ENCODE measurements at places on chromosomes 16 and 17.
A peak's percentile ranks its signal among the peaks of the same experiment; 100 is the strongest.

DNA sequence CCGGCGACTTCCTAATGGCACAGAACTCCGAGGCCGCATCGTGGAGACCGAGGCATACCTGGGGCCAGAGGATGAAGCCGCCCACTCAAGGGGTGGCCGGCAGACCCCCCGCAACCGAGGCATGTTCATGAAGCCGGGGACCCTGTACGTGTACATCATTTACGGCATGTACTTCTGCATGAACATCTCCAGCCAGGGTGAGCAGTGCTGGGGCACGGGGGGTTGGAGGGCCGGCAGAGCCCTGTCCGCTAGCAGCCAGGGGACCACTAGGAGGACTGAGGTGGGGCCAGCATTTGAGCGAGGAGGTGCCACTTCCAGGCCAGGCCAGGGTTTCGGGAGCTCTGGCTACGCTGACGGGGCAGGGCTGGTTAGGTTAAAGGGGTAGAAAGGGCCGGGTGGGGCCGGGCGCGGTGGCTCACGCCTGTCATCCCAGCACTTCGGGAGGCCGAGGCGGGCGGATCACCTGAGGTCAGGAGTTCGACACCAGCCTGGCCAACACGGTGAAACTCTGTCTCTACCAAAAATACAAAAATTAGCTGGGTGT lies 5.1 kb downstream of the MPG start:
- DNase-seq: no peak

DNA sequence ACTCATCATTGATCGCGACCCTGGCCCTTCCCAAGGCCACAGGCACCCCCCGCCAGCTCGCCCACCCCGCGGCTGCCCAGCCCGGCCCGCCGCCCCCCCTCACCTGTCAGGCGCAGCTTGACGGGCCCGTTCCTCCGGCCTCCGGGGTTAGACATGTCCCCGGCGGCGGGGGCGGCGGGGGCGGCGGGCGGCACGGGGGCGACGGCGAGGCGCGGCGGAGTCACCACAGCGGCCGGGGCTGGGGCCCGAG lies 456 bp downstream of the SMURF2 start:
- DNase-seq: no peak

- DNase-seq: no peak
Observed at GRCh38 chr16:25966172-25967097, 274.7 kb downstream of the HS3ST4 start.

DNA sequence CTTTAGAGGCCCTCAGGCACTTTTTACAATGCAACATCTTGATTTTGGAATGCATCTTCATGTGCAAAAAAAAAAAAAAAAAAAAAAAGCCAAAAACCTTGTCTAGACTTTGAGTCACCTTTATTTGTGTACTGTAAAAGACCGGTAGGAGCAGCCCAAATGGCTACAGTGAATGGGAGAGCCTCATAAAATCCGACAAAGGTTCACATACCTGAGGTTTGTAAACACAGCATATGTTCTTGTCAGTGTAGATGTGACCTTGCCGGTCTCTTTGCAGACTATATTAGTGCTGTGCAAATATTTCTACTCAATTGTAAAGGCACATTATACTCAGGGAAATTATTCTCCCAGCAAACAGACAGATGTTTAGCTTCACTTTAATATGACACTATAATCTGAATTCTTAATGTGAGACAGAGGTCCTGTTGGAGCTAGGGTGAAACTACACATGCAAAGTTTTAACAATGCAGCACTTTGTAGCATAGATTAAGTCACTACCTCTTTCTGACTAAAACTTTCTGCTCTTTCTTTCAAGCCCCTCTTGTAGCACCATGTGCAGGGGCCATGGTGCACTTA lies 211.3 kb downstream of the CA10 start:
- no peak for DNase-seq

DNA sequence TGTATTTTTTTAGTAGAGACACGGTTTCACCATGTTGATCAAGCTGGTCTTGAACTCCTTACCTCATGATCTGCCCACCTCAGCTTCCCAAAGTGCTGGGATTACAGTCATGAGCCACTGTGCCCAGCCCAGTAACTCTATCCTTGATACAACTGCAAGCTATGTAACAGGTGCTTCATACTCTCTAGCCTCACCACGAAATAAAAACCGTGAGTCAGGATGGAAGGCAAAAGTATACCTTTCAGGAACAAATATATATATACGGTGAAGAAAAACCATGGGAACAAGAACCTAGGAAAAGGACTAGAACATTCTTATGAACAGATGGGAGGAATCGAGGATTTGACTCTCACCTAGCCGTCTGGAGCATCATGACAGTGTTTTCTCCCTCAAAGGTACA lies 9.6 kb upstream of the FBF1 start:
- no peak for DNase-seq

DNA sequence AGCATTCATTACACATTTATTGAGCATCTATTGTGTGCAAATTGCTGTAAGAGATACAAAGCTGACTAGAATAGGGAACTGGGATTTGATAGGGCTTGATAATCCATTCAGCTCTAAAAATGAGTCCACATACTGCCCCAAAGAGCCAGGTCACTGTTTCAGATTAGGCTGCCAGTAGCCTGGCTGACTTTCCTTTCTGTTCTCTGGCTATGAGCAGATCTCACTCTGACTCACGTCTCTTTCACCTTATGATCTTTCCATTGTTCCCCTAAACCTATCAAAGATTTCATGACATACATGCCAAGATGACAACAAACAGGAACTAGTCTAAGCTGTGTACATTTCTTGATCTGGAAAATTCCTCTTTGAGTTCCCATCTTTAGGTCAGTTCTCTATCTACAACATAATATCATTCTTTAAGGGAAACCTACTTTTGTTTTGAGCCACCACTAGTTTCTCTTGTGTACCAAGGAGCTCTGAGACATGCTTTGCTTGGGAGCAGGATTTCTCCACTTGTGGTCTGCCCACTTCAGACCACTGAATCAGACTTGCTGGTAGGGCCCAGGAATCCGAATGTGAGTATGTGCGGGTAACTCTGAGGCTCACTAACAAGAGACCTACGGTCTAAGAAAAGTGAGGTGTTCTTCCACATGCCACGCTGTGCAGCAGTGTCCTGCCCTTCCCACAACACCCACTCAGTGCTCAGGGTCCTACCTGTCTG lies 40.9 kb upstream of the ICAM2 start:
- DNase-seq: no peak

GRCh38 chr17:42579794-42580551 lies 2.4 kb upstream of the PSMC3IP start:
- DNase-seq: no peak

DNA sequence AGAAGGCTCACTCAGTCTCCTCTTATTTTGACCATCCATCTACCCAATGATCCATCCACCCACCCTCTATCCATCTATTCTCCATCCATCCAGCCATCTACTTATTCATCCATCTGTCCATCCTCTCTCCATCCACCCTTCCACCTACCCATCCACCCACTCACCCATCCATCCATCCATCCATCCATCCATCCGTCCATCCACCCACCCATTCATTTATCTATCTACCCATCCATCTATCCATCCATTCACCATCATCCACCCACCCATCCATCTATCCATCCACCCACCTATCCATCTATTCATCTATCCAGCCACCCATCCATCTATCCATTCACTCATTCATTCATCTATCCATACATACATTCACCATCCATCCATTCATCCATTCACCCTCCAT lies 45.8 kb upstream of the PLCG2 start:
- DNase-seq: no peak

- no peak for DNase-seq
Observed at GRCh38 chr16:75116081-75116910, at the start of gene LDHD. LDHD (minus strand) TSS chr16:75116780; CDS start chr16:75116720, 60 bp downstream.

DNA sequence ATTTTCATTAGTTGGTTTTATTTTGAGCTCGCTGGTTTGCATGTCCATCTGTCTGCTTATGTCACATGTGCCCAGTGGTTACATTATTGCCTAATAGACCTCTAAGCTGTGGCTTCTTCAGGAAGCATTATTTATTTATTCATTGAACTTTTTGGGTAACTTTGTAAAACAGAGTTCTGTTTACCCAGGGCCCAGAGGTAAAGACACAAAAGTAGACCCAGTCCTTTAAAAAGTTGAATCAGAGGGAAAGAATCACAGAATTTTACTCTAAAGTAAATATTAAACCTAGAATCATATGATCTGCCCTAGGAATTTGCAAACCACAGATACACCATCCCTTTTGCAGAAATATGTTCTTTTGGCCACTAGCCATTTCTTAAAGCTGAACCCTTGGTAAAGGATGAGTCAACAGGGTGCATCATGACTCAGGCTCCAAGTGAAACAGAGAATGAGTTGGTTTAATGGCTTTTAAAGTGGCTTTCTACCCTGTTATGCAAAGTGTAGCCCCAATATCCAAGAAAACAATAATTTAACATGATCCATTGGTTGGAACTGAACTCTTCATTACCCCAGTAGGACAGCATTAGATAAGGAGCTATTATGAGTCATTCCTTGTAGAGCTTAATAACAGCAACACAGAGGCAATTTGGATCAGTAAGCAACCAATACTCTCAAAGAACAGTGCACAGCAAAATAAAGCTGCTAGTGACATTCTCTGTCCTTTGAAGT lies 236.3 kb downstream of the KCNJ2 start:
- DNase-seq: no peak

DNA sequence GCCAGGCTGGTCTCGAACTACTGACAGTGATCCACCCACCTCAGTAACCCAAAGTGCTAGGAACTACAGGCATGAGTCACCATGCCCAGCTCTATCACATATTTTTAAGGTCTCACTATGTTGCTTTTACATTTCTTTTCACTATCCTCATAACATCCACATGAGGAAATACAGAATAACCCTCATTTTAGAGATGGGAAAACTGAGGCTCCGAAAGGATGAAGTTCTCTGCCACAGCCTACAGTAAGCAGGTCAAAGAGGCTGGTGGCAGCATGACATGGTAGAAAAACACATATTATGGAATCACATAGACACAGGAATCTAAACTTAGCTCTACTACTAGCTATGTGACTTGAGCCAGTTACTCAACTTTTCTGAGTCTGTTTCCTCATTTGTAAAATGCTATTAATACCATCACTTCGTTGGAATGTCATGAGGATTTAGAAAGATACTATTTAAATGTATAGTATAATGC lies 32.2 kb downstream of the APPBP2 start:
- DNase-seq: no peak

DNA sequence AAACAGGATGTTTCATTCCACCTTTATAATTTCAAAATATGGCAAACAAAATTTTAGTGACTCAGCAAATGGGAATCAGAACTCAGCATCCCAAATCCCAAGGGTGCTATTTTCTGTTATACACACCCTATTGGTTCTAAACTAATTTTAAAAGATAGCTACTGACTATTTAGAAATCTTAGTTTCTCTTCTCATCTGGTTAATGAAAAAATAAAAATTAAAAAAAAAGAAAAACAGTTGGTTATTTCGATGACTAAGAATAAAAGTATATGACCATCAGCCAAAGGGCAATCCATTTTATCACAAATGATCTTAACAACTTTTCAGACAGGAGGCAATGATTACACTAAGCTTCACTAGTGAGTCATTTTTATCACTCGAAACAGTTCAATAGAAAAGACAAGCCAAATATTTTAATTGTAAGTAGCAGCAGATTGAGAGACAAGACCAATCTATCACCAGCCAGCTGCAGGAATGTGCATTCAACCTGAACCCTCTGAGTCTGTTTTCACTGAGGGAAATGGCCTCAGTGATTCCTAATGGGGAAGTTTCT lies 15.2 kb downstream of the PHLPP2 start:
- no peak for DNase-seq

DNA sequence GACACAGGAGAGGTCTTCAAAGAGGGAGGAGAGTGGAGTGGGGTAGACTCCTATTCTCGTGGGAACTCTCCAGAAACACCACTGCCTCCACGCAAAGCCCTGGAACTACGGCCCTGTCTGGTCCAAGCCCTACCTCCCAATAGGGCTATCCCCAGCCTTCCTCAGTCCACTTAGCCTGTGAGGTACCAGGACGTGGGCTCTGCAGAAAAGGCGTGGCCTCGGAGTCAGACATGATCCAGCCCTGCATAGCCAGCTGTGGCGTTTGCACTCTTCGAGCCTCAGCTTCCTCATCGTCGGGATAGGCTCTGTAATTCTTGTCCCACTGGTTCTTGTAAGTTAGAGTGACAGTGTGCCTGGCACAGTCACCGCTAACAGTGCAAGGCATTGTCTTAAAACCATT lies 13.8 kb downstream of the ENDOV start:
- no peak for DNase-seq

DNA sequence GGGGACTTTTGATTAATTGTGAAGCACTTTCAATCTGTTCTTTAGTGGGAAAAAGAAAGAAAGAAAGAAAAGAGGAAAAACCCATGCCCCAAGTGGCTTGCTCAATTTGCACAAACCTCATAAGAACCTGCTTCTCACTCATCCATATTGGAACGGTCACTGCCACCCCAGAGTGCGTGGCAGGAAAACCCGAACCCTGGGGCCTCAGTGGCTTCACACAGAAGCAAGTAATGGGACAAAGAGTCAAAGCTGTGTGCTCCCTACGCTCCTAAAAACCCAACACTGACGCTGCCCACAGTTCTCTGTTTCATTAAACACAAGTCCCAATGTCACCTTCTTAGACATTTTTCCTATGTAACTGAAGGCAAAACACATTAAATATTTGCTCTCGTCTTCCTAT lies 1.2 kb downstream of the SLC6A4 start:
- no peak for DNase-seq

GRCh38 chr17:373613-374230 lies 21.1 kb upstream of the RPH3AL start:
- DNase-seq: no peak

GRCh38 chr17:78739331-78739931 lies 42.6 kb downstream of the CYTH1 start:
- DNase-seq: peak; percentile 84

GRCh38 chr16:30760577-30761426 lies 1.1 kb downstream of the CFAP119 start:
- DNase-seq: no peak

DNA sequence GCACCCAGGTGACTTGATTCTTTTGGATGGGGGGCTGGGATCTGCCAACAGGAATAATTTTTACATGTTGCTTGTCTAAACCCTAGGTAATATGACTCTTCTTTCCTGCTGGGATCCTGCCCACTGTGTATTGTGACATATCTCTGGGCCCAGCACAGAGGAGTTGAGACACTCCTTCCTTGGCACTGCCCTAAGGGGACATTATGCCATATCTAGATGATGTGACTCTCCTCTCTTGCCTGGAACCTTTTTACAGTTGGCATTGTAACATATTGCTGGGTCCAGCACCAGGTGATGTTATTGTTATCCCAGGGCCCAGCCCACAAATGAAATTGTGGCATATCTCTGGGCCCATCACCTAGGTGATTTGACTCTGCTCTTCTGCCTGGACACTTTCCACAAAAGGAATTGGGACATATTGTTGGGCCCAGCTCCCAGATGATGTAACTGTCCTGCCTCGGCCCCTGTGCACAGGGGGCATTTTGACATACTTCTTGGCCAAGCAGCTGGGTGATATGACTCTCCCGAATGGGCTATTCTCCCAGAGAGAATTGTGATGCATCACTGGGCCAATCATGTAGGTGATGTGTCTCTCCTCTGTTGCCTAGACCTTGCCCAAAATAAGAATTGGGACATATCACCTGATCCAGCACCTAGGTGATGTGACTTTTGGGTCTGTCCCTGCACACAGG lies 1837.7 kb downstream of the TP53TG3F start:
- DNase-seq: no peak

Data from OCI-LY7 (cell line).